ENCODE measurements at places on chromosomes 4 and X.

DNA sequence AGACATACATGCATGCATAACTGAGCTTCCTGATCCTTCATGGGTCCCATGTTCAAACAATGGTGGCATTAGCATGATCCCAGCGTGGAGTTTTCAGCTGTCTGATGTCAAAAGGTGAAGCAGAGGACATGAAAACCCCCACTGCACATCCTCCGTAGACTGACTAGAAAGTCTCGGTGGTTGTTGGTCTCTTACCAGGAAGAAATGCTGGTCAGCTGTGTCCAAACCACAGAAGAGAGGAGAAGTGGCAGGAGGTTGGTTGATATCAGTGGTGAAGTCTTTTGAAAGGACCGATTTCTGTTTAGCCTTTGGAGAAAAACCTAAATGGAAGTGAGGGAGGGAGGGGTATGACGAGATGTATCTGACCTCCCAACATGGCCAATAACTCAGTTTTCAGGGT is 201.9 kb downstream of the SPATA18 start:
- DNase-seq = no peak

GRCh38 chrX:73940893-73941470 is 363.0 kb upstream of the ZCCHC13 start:
- no peak for DNase-seq

GRCh38 chr4:98804403-98804802 is 124.5 kb downstream of the EIF4E start:
- DNase-seq = no peak

DNA sequence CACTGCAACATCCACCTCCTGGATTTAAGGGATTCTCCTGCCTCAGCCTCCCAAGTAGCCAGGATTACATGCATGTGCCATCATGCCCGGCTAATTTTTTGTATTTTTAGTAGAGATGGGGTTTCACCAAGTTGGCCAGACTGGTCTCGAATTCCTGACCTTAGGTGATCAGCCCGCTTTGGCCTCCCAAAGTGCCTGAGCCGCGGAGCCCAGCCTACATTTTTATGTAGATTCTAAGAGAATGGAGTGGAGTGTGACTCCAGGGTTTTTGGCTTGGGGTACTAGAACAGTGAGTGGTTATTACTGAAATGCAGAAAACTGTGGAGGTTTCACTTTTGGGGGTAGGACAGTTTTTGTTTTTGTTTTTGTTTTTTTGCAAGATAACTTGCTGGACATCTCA is 806.0 kb downstream of the ADGRL3 start:
- no peak for DNase-seq

DNA sequence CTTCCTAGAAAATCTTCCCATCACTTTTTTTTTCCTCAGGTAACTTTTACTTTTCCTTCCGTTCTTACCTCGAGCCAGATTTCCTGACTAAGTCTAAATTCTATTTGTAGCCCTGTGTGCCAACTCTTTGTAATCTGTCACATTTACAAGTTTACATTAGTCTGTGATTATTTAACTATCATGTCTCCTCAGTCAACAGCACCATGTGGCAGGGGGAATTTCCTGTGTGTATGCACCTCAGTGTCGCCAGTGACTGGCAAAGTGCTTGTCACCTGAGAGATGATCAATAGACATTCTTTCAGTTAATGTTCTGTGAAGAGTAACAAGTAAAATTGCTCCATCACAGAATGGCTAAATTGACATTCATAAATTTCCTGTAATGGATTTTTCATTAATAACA is 468.5 kb downstream of the PDGFC start:
- DNase-seq = no peak

GRCh38 chr4:41074215-41074614 is 140.1 kb downstream of the APBB2 start:
- DNase-seq = no peak

GRCh38 chr4:184807797-184808712 is 17.7 kb downstream of the ACSL1 start:
- DNase-seq = no peak

- DNase-seq = no peak
Measured at GRCh38 chr4:41241919-41242318, 14.8 kb upstream of the UCHL1 start.

DNA sequence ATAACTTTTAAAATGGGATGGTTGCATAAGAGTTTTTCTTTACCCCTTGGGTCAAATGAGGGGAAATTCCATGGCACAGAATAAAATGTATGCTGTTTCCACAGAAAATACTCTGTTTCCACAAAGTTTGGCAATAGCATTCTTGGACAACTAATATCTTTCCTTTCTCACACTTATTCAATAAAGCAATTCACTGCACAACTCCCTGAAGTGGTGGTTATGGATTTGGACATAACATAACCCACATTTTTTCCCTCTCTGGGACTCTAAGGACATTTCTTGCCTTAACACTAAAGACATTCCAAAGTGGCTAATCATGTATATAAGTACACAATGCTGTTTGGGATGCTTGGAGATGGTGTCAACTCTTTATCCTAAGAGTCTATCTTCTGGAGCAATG is 51.7 kb upstream of the GPM6B start:
- no peak for DNase-seq
